Hair follicle dermal papilla cell (primary cell): ENCODE measurements at places on chromosomes 4 and X. TPM values are rescaled to one million over a fixed set of nuclear protein-coding genes. Genes with fewer than 3 reads are reported as not detected.

The ESX1 gene
- total RNA-seq = not detected in 2 replicates

The ZDHHC15 gene
- total RNA-seq = 1.2 and 1.8 TPM in 2 replicates

The CDX4 gene
- total RNA-seq = not detected in 2 replicates

The TMEM156 gene
- not detected in 2 replicates for total RNA-seq

The HS6ST2 gene
- total RNA-seq = 0.16 TPM in 1 of 2 replicates, not detected in the other

The ATP8A1 gene
- total RNA-seq = 0.97 and 1.5 TPM in 2 replicates

The GASK1B gene
- 37.8 and 52.7 TPM in 2 replicates for total RNA-seq

The C4orf54 gene
- total RNA-seq = under 0.01 TPM in 1 of 2 replicates, not detected in the other

The HSFX3 gene
- total RNA-seq = not detected in 2 replicates

The TEX13D gene
- not detected in 2 replicates for total RNA-seq

The SHROOM4 gene
- 2.2 and 2.6 TPM in 2 replicates for total RNA-seq

The TGIF2LX gene
- total RNA-seq = not detected in 2 replicates

The ZBTB49 gene
- total RNA-seq = 4.9 and 5.4 TPM in 2 replicates

The TLR1 gene
- 1.1 and 1.5 TPM in 2 replicates for total RNA-seq

The UGT2B17 gene
- total RNA-seq = not detected in 2 replicates

The SSX1 gene
- total RNA-seq = not detected in 2 replicates

The PPP3CA gene
- total RNA-seq = 38.9 and 55.5 TPM in 2 replicates

The MAGEE2 gene
- total RNA-seq = not detected in 2 replicates

The CRLF2 gene
- total RNA-seq = not detected in 2 replicates
